ENCODE measurements at places on chromosomes 2 and 18. TPM values are rescaled to one million over a fixed set of nuclear protein-coding genes. Genes with fewer than 3 reads are reported as not detected.

DNA sequence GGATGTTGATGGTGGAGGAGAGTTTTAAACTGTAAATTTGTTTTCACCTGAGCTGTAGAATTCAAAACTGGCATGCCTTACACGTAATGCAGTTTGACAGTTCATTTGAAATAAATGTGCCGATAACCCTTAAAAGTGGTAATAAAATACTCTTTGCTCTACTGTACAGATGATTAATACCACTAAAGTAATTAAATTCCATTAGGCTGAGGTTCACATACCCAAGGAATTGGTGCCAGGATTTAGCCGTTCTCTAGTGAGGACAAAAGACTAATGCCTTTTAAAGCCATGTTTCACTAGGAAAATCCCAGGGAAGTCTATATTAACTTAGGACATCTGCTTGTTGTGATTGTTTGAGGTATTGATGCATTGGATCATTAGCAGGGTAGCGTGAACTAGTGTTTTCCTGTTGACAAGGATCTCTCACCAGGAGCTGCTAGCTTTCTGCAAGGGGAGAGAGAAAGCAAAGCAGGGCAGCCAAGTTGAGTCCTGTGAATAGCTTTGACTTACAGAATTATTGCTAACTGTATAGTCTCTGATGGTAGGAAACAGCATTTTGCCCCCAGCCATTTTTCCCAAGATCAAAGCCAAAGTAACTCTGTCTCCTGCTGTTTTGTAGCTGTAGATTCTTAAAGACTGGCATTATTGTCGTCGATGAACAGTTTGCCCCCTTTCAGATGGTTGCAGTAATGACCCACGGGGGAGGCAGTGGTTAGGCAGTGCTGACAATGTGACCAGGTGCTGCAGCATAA, 280.9 kb upstream of the FANCL start:
- H3K27ac ChIP-seq, result no peak overlapping the region
- no peaks in the 10 kb centered on the region for H3K36me3 ChIP-seq
- DNase-seq, result no peak
- no peaks in the 10 kb centered on the region for H3K27me3 ChIP-seq
- peaks cover 24% of the 10 kb centered on the region for H3K4me1 ChIP-seq
- no peak overlapping the region for H3K4me3 ChIP-seq

The BOLL gene
- total RNA-seq, result not detected

DNA sequence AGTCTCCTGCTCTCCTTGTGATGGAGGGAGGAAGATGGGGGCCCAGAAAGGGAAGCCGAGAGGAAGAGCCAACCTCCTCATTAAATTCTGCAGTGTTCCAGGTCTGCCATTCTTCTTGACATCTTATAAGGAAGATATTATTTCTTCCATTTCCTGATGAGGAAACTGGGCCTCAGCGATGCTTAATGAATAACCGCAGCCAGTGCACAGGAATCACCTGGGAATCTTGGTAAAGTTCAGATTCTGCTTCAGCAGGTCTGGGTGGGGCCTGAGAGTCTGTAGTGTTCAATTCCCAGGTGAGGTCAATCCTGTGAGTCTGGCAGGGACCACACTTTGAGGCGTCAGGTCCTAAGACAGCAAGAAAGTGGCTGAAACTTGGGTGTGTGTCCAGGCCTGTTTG, 17.3 kb downstream of the PCARE start:
- no peaks in the 10 kb centered on the region for H3K36me3 ChIP-seq
- H3K4me3 ChIP-seq, result no peak overlapping the region
- no peak overlapping the region for H3K27ac ChIP-seq
- no peaks in the 10 kb centered on the region for H3K27me3 ChIP-seq
- no peak for DNase-seq
- H3K4me1 ChIP-seq, result no peaks in the 10 kb centered on the region

GRCh38 chr2:150234787-150235446, 252.6 kb downstream of the RND3 start:
- peak overlapping the region; percentile 32 for H3K27ac ChIP-seq
- no peak for DNase-seq
- H3K36me3 ChIP-seq, result no peaks in the 10 kb centered on the region
- H3K4me3 ChIP-seq, result peak overlapping the region; percentile 7
- no peaks in the 10 kb centered on the region for H3K27me3 ChIP-seq

- no peak overlapping the region for H3K4me3 ChIP-seq
- no peak overlapping the region for H3K27ac ChIP-seq
- H3K4me1 ChIP-seq, result no peaks in the 10 kb centered on the region
Measured at GRCh38 chr2:144237830-144238627, 281.9 kb downstream of the ZEB2 start.

GRCh38 chr2:157466764-157467163, 22.9 kb upstream of the CYTIP start:
- H3K4me1 ChIP-seq, result peaks cover 21% of the 10 kb centered on the region
- H3K36me3 ChIP-seq, result no peaks in the 10 kb centered on the region
- no peak for DNase-seq
- no peak overlapping the region for H3K27ac ChIP-seq
- no peaks in the 10 kb centered on the region for H3K27me3 ChIP-seq

The PCARE gene
- total RNA-seq, result not detected

GRCh38 chr2:189249171-189249570, 69.6 kb upstream of the COL5A2 start:
- H3K27me3 ChIP-seq, result no peaks in the 10 kb centered on the region
- H3K4me1 ChIP-seq, result peaks cover 17% of the 10 kb centered on the region
- H3K27ac ChIP-seq, result no peak overlapping the region
- H3K4me3 ChIP-seq, result no peak overlapping the region
- DNase-seq, result no peak

DNA sequence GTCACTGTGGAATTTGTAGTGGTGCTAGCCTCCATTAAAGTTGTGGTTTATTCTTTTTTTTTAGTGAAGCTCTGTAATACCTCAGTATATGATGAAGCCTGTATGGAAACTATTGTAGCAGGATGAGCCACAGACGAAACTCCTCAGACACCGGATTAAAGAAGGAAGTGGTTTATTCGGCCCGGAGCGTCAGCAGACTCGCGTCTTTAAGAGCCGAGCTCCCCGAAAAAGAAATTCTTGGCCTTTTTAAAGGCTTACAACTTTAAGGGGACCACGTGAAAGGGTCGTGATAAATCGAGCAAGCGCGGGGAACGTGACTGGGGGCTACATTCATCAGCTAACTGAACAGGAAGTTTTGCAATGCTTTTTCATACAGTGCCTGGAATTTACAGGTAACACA, 8.1 kb upstream of the CCL20 start:
- no peak for DNase-seq
- no peak overlapping the region for H3K27ac ChIP-seq
- no peaks in the 10 kb centered on the region for H3K36me3 ChIP-seq
- H3K4me1 ChIP-seq, result no peaks in the 10 kb centered on the region
- no peaks in the 10 kb centered on the region for H3K27me3 ChIP-seq
- no peak overlapping the region for H3K4me3 ChIP-seq

The RAMP1 gene
- total RNA-seq, result 1.7 TPM

GRCh38 chr2:216539791-216540241, 41.2 kb downstream of the RPL37A start:
- peaks cover 18% of the 10 kb centered on the region for H3K4me1 ChIP-seq
- no peak for DNase-seq
- no peak overlapping the region for H3K27ac ChIP-seq

DNA sequence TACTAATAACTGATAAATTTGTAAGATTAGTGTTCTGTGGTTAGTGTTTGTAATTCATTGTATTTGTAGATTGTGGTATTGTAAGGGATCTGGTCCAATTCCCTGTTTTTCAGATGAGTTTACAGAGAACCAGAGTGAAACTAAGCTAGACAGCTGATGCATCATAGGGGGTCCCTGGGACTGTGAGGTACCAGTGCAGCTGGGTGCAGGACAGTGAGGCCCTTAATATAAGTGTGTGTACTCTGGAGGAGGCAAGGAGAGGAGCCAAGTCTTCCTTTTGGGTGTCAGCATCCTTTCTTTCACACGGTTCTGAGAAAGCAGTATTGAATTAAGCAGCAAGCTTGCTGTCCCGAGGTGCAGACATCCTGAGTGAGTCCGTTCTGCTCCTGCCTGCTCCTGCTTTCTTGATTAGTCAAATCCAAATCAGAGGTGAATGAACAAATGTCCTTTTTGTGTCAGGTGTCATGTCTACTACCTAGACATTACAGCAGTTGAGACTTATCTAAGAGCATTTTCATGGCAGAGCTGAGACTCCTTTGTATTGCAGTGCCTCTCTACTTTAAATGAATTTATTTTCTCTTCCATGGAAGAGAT, 194.9 kb downstream of the MCFD2 start:
- no peak overlapping the region for H3K4me3 ChIP-seq
- H3K36me3 ChIP-seq, result 0 out of 2 replicates have a peak, but pooled peaks cover 8% of the 10 kb centered on the region
- DNase-seq, result no peak
- H3K4me1 ChIP-seq, result peaks cover 38% of the 10 kb centered on the region

DNA sequence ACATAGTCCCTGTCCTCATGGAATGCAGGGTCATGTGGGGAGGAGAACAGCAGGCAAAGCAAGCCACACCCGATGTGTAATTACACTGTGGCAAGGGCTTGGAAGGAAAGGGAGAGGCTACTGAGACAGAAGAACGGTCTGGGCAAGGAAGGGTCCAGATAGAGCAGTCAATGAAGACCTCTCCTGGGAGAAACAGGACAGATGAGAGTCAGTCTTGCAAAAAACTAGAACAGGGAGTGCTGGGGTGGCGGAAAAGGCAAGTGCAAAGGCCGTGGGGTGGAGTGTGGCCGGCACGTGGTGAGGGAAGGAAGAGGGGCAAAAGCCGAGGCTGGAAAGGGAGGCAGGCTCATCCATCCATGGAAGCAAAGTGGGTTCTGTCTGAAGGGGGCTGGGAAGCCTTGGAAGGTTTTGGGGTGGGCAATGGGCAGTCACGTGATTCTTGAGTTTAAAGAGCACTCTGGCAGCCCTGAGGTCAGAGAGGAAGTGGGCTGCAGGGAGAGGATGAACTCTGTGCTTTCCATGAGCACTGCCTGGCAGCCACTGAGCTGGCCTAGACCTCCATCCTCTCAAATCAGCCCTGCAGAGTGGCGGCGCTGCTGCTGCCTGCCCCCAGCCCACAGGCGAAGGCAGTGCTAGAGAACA, 182.2 kb downstream of the INHBB start:
- DNase-seq, result no peak
- H3K27ac ChIP-seq, result no peak overlapping the region
- peaks cover 18% of the 10 kb centered on the region for H3K27me3 ChIP-seq

GRCh38 chr2:70984576-70985282, 6.3 kb downstream of the ANKRD53 start:
- peak; percentile 45 for DNase-seq
- H3K27ac ChIP-seq, result no peak overlapping the region
- H3K4me3 ChIP-seq, result no peak overlapping the region
- peaks cover 50% of the 10 kb centered on the region for H3K36me3 ChIP-seq
- no peaks in the 10 kb centered on the region for H3K27me3 ChIP-seq

- no peaks in the 10 kb centered on the region for H3K27me3 ChIP-seq
- no peak for DNase-seq
- no peak overlapping the region for H3K4me3 ChIP-seq
- H3K36me3 ChIP-seq, result no peaks in the 10 kb centered on the region
Measured at GRCh38 chr18:31410716-31411483, 34.3 kb downstream of the DSG4 start.

- H3K27me3 ChIP-seq, result no peaks in the 10 kb centered on the region
- no peak overlapping the region for H3K4me3 ChIP-seq
- H3K36me3 ChIP-seq, result no peaks in the 10 kb centered on the region
- H3K4me1 ChIP-seq, result no peaks in the 10 kb centered on the region
- H3K27ac ChIP-seq, result no peak overlapping the region
- DNase-seq, result no peak
Measured at GRCh38 chr2:202765436-202765835, 106.1 kb downstream of the ICA1L start.

The RAB6C gene
- not detected for total RNA-seq

- no peak for DNase-seq
- no peak overlapping the region for H3K27ac ChIP-seq
- no peaks in the 10 kb centered on the region for H3K4me1 ChIP-seq
- no peaks in the 10 kb centered on the region for H3K36me3 ChIP-seq
Measured at GRCh38 chr2:81549646-81550045, 1245.1 kb upstream of the LRRTM1 start.

The ACOXL gene
- total RNA-seq, result not detected

The CHRND gene
- not detected for total RNA-seq

- H3K27ac ChIP-seq, result no peak overlapping the region
- H3K4me1 ChIP-seq, result no peaks in the 10 kb centered on the region
- no peak overlapping the region for H3K4me3 ChIP-seq
- DNase-seq, result no peak
- no peaks in the 10 kb centered on the region for H3K36me3 ChIP-seq
Measured at GRCh38 chr2:31013301-31013700, 124.9 kb downstream of the GALNT14 start.
